Osteocyte (in vitro differentiated cells): ENCODE measurements at places on chromosomes 5 and 9. TPM values are rescaled to one million over a fixed set of nuclear protein-coding genes. Genes with fewer than 3 reads are reported as not detected.
A peak's percentile ranks its signal among the peaks of the same experiment; 100 is the strongest.

Gene CDX1
- total RNA-seq: 0.71 and 1.0 TPM in 2 replicates

Gene CDKN2A
- total RNA-seq: 14.3 and 16.0 TPM in 2 replicates

DNA sequence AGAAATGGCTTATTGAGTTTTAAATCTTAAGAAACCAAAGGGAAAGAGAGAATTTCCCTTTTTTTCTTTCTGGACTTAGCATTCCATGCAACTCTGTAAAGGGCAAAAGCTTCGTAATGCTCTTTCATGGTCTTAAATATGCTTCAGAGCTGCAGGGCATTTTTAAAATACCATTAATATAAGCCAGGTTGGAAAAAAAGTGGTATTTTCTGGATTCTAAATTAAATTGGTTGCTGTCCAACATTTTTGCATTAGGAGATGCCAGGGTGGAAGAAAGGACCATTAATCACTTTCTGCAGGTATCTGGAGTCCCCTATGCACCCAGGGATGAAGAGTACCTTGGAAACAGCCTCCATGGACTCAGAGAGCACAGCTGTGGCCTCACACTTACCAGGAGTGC lies 215.1 kb upstream of the DAPK1 start:
- peak overlapping the region; percentile 95 for H3K27ac ChIP-seq
- DNase-seq: no peak
- H3K4me3 ChIP-seq: no peak overlapping the region
- H3K4me1 ChIP-seq: peaks cover 78% of the 10 kb centered on the region
- peaks cover 6% of the 10 kb centered on the region for H3K36me3 ChIP-seq

DNA sequence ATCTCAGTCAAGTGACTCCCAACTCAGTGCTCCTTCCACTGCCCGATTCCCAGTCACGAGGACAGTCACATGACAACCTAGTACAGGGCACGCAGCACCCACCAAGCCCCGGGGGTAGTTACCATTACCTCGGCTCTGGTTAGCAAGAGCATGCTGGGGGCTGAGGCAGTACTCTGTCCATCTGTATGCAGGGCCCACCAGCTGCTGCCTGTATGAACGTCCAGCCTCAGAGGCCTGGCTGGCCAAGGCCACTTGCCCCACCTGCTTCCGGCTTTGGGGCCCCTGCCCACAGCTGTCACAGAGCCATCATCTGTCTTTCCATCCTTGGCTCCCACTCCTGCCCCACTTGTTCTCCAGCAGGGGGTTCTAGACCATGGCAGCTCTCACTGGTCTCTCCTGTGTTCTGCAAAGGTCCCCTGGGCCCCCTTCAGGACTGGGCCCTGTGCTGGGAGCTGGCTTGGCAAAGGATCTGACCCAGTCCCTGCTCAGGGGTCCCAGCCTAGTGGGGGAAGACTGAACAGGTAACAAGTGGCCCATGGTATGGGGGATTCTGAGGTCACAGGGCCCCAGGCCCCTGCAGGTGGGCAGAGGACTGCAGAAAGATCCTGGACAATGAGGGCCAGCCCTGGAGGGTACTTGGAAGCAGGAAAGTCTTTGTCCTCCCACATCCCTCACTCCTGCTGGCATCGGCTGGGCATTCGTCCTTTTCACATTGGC lies 3.3 kb downstream of the RPL35 start:
- no peaks in the 10 kb centered on the region for H3K27me3 ChIP-seq
- no peak overlapping the region for H3K4me3 ChIP-seq
- no peak for DNase-seq
- H3K4me1 ChIP-seq: peaks cover 24% of the 10 kb centered on the region
